ENCODE measurements at places on chromosomes 12 and 14.
A peak's percentile ranks its signal among the peaks of the same experiment; 100 is the strongest.

- DNase-seq = no peak
Measured at GRCh38 chr12:69988481-69989321, 163.7 kb downstream of the MYRFL start.

DNA sequence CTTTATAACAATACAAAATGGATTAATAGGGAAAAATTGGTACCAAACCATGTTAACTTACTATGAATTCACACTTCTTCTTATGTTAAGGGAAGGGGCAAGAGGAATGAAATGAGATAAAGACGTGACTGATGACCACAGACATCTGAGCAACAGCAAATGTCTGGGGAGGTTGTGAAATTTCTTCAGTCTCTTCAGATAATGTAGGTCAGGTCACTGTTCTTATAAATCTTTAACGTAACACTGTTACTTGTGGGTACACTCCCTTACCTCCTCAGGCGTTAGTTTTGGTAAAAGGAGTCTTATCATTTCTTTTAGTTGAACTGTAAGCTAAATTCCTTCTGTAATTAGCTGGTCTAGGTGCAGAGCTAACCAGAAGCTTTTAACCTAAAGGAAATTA is 405.0 kb upstream of the LRFN5 start:
- DNase-seq = no peak

DNA sequence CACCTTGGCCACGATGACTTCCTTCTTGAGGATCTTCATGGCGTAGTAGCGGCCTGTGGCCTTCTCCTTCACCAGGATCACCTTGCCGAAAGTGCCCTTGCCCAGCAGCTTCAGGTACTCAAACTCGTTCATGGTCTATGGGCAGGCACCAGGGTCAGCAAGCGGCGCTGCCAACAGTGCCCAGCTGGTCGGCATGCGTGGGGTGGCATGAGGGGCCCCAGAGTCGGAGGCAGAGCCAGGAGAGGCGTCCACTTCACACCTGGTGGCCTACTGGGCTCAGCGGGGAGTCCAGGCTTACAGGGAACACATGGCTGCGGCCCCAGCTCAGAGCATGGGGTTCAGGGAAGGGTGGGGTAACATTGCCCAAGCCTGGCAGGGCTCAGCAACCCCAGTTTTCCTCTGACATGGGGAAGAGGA is 20.5 kb downstream of the AKT1 start:
- no peak for DNase-seq

DNA sequence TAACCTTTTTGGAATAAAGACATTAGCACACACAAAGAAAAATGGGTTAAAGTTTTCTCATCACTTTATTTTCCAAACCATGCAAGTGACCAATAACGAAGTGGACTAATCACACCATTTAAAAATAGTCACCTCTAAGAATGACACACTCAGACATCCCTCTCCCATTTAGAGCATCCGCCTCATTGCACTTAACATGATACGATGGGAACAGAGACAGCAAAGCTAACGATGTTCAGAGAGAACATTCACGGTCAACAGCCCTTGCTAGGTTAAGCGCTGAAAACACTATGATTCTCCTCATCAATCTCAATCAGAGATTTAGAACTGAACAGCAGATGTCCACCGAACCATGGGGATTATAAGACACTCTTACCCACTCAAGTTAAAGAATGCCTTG is 35.8 kb downstream of the NIN start:
- no peak for DNase-seq

DNA sequence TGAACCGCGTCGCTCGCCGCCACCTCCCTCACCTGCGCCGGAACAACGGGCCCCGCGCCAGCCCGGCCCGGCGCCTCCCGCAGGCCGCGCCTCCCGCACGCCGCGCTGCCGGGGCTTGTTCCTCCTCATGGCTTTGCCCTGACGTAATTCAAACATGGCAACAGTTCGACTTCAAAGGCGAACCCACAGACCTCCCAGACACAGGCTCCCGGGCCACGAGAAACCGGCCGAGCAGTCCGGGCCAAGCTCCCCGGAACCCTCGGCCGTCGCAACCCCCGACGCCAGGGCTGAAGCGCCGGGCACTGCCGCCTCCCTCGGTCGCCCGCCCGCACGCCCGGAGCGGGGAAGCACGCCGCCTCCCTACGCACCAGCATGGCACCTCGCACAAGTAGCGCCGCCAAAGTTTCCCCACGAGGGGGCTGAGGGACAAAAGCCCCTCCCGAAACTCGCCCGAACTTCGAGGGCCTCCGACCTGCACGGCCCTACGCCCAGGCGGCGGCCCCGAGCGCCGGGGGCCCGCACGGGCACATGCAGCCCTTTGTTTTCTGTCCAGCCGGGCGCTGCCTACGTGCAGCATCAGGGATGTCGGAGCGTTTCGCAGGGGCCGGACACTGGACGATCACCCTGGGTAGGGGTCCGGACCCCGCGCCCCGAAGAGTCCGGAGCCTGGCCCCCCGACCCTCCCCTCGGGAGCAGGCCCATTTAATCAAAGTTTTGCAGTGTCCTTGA is 1.7 kb downstream of the SINHCAF start:
- no peak for DNase-seq

DNA sequence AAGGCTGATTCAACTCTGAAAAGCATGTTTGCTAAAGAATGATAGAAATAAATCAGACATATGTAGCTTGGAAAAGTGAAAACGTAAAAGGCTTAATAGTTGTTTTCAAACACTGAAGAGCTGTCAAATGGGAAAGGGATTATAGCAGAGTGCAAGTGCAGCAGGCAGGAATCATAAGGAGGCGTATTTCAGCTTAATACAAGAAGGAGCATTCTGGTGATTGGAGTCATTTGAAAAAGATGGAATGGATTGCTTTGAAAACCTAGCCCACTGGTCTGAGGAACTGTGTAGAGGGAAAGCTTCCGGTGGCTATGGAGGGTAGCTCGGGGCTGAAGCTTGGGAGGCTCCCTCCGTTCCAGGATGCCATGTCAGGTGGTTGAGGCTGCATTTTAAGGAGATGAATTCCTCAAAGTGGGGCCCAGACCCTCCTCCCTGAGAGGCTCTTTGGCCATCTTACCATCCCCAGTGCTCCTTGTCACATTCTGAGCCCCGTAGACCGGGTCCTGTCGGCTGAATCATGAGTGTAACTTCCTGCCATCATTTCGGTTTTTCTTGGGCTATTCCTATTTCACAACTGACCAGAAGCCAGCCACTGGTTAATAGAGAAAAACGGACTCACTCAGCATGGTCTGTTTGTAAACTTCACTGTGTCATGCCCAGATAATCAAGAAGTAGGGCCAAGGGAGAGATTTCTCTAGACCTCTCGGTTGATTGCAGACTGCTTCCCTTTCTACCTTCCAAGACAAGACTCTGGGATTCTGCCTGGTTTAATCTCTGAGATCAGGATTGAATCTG is 6.5 kb downstream of the WNT5B start:
- DNase-seq = no peak

GRCh38 chr12:89976866-89977265 is 268.2 kb upstream of the ATP2B1 start:
- DNase-seq = no peak

GRCh38 chr14:58297412-58297761 is 968 bp upstream of the ARID4A start:
- DNase-seq = no peak

DNA sequence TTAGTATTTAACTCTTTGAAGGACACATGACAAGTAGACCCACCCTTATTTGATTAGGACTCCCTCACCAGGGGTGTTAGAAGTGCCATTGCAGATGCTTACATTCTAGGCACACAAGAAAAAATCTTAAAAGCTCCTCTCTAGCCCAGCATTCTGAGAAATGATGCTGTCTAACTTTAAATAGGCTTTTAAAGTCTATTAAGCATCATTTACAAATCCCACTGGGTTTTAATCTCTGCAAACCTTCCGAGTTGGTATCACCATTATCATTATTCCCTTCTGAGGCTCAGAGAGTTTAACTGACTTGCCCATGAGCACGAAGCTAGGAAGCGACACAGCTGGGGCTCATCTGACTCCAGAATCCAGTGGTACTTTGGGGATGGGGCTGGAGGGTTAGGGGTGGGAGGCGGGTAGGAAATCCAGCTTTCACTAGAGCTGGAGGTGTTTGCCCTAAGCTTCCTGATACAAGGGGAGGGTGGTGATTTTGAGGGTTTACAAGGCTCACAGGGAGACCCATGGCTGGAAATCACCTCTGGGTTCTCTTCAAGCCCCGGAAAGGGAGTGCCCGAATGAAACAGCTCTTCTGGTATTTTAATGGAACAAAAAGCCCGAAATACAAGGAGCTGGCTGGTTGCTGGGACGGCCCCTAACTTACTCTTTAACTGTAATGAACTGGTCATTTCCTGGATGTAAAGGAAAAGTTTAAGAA is 109.2 kb upstream of the FUT8 start:
- no peak for DNase-seq

DNA sequence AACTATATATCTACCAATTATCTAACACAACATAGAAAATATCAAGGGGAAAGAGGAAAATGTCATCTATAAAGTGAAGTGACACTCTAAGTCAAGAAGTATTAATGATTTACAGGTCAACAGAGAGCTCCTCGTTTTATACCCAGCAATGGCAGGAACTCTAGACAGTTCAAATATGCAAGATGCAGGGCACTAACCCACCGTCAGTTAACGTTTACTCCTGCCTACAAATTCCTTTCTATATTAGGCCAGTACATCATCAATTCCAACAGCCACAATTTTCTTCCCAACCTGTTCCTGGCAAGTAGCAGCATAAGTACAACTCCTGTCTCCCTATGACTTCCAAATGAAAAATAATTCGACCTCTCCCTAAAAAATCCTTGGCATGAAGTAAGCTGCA is 9.0 kb upstream of the KANSL2 start:
- DNase-seq = no peak

GRCh38 chr12:122097927-122098756 is 19.6 kb downstream of the MLXIP start:
- DNase-seq = peak; percentile 61

- no peak for DNase-seq
Measured at GRCh38 chr12:45060976-45061375, 10.1 kb upstream of the DBX2 start.

DNA sequence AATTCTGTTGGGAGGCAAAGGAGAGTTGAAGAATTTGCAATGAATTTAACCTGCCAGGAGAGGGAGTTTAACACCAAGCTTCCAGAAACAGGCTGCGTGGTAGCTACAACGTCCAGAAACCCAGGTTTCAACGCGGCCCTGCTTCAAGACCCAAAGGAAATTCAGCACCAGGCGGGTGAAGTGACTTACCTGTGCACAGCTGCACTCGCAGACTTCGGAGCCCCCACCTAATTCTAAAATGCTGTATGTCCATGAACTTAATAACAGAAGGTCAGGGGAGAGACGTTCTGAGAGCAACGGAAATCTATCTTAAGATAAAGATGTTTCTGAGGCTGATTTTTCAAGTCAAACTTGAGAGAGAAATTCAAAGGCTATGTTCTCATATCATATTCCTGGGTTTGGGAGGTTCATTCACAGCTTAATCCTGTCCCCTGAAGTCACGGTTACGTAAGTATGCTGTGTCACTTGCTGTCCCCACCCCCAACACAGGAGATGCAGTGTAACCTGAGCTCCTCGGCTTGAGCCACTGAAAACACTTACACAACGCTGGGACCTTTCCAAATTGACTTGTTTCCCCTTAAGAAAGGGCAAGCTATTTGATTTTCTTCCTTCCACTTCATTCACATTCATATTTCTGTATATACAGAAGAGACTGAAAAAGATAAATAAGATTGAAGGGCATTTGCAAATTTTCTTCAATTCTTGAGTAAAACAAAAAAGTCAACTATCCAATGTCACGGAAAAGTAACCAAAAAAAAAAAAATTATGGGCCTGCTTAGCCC is 22.7 kb downstream of the CLIP1 start:
- peak; percentile 12 for DNase-seq

- no peak for DNase-seq
Measured at GRCh38 chr14:67852926-67853604, 33.5 kb downstream of the RAD51B start.

DNA sequence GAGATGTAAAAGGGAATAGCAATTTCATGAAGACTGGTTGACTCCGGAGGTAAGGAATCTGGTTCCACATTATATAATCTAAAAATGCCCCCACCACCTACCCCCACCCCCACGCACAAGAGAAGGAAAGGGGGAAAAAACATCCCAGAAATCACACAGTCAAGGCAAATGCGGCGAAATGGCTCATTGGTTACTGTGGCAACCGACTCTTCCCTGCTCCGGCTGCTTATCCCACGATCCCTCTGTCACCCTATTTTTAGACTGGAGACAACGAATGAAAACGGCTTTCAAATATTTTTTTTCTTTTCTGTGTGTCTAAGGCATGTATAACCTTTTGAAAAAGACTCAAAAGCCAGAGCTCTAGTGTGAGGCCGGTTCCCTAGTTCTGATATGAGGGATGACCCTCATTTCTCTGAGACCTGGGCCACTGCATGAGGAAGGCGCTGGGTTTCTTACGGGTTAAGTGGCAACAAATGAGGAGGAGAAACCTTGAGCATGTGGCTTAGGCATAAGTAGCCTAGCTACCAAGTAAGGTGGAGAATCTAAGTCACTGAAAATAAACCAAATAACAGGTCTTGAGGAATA is 148.3 kb upstream of the GRIN2B start:
- DNase-seq = no peak

GRCh38 chr14:68346556-68347343 is 446.1 kb downstream of the ZFP36L1 start:
- no peak for DNase-seq

- DNase-seq = no peak
Measured at GRCh38 chr12:3700861-3701260, 52.0 kb downstream of the CRACR2A start.

GRCh38 chr12:128675576-128675975 is 148.2 kb downstream of the SLC15A4 start:
- DNase-seq = no peak

GRCh38 chr12:50066402-50066801 is 9.0 kb downstream of the ASIC1 start:
- no peak for DNase-seq

- DNase-seq = no peak
Measured at GRCh38 chr12:13229504-13229903, 33.0 kb downstream of the EMP1 start.

DNA sequence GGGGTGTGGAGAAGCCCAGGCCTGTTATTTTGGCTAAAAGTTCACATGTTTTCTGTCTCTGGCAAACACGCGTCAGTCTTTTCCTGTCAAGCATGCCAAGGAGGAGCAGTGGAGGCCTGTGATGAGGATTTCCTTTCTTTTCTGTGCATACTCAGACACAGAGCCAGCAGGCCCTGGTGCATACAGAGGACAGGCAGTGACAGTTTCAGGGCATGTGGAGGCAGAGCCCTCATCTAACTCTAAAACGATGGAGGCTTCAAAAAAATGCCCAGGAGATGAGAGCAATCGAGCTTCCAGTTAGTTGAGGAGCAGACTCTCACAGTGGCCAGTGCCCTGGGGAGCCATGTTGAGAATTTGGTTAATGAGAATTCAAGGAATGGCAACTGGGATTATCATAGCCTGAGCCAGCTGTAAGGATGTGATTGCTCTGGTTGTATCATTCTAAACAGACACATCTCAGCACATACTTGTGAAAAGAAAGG is 66.5 kb downstream of the TRAFD1 start:
- DNase-seq = no peak

GRCh38 chr12:84911271-84912197 is 1.1 kb downstream of the SLC6A15 start:
- peak; percentile 82 for DNase-seq

DNA sequence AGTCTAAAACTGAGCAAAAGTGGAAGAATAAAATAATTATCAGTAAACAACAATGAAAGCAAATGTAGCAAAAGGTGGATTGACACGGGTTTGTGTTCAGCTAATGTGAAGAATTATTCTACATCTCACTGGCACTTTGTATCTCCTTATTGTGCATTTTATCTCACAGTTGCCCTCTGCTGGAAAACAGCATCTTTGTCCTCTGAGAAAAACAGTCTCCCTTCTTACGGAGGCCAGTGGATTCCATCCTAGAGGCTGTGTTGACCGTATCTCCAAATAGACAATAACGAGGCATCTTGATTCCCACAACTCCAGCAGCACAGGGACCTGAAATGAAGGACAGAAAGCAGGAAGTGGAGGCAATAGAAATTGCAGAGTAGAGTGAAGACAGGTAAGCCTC is 51.3 kb upstream of the PLBD1 start:
- DNase-seq = no peak
